ENCODE measurements at places on chromosomes 16 and 17.
A peak's percentile ranks its signal among the peaks of the same experiment; 100 is the strongest.

DNA sequence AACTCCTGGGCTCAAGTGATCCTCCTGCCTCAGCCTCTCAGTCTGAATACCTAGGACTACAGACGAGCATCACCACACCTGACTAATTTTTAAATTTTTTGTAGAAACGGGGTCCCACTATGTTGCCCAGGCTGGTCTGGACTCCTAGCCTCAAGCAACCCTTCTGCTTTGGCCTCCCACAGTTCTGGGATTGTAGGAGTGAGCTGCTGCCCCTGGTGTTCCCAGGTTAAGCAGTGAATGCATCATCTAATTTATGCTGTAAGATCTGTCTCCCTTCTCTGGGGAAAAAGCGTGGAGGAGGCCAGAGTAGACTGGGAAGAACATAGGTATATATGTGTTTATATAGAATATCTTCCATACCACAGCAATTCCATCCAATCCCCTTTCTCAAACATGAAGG, 6.6 kb upstream of the N4BP1 start:
- no peak for DNase-seq

GRCh38 chr17:46770818-46771560, 47.5 kb downstream of the WNT3 start:
- no peak for DNase-seq

GRCh38 chr17:19645734-19646201, 2.8 kb upstream of the ALDH3A2 start:
- DNase-seq, result peak; percentile 19

DNA sequence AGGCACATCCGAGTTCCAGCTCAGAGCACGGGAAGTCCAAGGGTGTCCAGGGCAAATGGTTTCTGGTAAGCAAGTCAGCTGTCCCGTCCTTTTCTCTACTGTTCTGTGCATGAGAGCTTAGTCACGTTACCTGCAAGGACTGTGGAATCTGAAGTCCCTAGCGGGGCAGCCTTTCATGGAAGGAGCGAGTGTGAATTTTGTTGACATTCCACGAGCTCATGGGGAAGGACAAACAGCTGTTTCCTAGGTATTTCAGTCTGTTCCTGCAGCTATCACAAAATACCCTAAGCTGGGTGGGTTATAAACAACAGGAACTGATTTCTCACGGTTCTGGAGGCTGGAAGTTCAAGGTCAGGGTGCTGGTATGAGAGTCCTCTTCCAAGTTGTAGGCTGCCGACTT, 109.2 kb downstream of the SDR42E1 start:
- DNase-seq, result no peak

GRCh38 chr17:9862220-9862619, 36.5 kb downstream of the GLP2R start:
- no peak for DNase-seq

GRCh38 chr16:3032624-3033023, 4.1 kb downstream of the BICDL2 start:
- DNase-seq, result no peak

GRCh38 chr16:87764600-87765472, 950 bp downstream of the KLHDC4 start:
- DNase-seq, result no peak

DNA sequence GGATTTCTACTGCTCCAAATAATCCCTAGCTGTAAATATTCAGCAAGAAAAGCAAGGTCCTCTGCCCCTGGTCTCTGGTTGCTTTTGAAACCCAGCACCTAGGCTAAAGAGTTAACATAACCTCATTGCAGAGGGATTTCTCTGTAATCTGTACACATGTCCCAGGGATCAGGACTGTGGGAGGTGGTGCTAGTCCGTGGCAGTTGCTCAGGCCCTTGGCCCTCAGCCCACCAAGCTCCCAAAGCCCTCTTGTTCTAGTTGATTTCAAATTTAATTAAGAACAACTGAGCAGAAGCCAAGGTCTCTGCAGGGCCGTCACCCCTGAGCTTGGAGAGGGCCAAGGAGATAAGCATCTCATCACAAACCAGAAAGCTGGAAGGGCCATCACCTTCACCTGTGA, 181.1 kb downstream of the SOX9 start:
- DNase-seq, result no peak

DNA sequence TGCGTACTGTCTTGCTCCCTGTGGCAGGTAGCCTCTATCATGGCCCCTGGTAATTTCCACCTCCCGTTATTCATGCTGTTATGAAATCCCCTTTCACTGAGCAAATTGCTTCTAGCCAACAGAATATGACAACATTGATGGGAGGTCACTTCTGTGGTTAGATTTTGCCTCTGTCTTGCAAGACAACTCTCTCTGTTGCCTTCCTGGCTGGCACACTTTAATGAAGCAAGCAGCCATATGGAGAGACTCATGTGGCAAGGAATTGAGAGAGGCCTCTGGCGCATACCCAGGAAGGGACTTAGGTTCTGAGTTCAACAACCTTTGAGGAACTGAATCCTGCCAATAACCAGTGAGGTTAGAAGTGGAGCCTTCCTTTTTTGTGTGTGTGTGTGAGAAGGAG, 51.8 kb upstream of the GPRC5B start:
- no peak for DNase-seq

DNA sequence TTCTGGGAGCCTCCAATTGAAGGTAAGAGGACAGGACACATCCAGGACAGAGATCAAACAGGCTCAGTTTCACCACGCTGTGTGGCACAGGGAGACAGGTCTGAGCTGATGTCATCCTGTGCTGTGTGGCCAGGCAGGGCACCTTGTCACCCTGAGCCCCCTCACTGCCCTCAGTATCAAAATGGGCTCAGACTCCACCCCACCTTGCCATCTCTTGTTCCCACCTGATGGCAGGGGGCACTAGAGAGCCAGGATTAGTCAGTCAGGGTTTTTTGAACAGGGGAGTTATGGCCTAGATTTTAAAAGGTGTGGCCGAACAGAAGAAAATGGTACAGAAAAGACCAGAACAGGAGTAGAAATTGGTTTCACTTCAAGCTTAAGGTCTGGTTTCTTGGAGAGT, 2.6 kb downstream of the KAT2A start:
- DNase-seq, result no peak

DNA sequence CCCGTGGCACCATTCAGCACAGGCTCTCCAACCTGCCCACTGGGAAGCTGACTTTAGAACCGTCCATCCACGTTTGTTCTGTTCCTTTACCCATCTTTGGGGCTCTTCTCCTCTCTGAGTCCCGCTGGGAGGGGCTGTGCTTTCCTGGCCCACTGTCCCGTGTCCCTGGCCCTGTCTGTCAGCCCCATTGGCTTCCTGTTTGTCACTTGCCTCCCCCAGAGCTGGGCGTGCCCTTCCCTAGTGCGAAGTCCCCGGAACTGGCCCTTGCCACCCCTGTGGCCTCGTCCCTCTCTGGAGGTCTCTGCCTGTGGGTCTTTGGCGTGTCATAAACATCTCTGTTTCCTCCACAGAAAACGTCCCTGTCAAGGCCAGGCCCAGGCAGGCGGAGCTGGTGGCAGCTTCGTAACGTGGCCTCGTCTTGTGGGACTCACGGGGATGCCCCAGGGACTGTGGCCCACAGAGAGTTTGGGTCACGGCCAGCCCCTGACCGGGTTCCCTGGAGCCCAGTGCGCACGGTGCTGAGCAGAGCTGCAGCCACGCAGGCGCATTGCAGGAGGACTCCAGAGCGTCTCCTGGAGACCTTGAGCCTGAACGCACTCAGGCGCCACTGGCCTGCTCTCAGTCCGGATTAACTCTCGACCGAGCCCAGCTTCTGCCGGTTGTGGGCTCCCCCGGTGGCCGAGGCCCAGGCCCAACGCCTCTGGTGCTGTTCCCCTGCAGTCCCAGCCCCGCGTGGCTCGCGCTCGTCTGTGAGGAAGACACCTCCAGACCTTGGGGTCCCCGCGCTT, 7.3 kb downstream of the CHMP6 start:
- no peak for DNase-seq

DNA sequence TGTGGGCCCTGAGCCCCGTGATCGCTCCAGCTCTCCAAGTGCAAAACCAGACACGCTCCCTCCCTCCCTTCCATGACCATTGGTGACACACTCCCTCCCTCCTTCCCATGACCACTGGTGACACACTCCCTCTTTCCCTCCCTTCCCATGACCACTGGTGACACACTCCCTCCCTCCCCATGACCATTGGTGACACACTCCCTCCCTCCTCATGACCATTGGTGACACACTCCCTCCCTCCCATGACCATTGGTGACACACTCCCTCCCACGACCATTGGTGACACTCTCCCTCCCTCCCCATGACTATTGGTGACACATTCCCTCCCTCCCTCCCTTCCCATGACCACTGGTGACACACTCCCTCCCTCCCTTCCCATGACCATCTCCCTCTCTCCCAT, 56.3 kb downstream of the LMF1 start:
- DNase-seq, result no peak

DNA sequence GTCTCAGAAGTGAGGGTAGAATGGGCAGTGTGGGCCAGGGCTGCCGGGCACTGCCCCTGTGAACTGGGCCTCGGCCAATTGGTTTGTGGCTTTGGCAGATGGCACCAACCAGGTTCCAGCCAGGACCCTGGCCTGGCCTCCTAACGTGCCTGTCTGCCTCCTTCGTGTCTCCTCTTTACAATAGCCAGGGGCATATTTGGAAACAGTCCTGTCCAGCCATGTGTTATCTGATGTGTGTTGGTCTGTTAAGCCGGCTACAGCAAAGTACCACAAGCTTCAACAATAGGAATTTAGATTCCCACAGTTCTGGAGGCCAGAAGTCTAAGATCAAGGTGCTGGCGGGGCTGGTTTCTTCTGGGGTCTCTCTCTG, 14.6 kb downstream of the CRISPLD2 start:
- no peak for DNase-seq

DNA sequence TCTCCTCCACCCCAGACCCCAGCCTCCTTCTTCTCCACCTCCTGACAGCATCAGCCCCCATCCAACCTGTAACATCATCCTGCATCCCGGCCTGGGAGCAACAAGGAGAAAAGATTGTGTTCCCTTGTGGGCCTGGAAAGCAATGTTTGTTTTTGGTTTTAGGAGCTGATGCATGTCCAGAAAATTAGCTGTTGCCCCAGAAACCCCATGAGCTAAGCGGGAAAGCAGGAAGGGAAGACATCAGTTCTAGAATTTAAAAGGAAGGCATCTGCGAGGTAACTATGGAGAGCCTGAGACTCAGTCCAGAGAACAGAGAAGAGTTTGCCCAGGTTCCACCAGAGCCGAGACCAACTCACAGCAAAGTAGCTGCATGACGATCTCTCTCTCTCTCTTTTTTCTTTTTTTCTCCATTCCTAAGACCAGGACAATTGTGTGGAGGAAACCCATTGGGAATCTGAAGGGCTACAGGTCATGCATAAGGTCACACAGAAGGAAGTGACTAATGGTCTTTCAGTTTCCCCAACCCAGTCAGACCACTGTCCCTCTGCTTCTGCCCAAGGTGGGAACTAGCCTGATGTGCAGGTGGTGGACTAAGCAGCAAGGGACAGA, 124.4 kb downstream of the SLC39A11 start:
- no peak for DNase-seq

DNA sequence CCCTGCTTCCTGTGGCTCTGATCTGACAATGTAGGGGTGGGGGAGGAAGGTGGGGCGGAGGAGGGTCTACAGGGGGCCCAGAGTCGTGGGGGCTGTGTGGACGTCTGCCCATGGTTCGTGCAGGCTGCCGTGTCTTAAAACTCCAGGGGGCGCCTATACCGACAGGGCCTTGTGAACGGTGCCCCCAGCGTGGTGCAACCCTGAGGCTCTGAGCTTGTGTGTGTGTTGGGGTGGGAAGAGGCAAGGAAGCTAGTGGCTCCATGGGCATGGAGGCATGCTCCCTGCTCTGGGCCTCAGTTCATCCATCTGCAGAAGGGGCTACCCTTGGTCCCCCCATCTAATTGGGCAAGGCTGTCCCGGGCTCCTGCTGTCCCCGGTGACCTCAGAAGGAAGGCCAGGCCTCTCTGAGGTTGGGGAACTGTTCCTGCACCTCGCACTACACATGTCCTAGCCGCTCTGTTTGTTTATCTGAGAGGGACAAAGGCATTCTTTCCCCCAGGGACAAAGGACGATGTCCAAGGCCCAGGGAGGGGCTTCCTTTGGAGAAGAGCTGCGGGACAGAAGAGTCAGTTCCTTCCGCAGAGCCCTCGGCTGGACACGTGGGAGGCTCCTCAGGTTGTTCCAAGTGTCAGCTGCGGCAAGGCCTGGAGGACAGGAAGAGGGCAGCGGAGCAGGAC, 13.5 kb downstream of the CA4 start:
- DNase-seq, result no peak

DNA sequence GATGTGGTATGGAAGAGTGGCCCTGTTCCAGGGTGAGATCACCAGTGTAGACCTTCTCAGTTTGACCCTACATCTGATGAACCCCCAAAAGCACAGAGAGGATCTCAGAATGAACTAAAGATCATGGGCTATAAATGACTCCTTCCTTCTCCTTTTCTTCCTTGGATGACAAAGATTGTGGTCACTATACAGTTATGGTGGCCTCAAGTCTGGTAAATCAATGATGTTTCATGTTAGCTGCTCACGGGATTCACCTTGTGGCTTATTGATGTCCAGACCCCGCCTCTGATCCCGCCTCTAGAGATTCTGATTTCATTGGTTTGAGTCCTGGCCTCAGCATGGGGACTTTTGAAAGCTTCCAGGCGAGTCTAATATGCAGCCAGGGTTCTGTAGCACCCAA, 112.2 kb downstream of the PITPNC1 start:
- no peak for DNase-seq

DNA sequence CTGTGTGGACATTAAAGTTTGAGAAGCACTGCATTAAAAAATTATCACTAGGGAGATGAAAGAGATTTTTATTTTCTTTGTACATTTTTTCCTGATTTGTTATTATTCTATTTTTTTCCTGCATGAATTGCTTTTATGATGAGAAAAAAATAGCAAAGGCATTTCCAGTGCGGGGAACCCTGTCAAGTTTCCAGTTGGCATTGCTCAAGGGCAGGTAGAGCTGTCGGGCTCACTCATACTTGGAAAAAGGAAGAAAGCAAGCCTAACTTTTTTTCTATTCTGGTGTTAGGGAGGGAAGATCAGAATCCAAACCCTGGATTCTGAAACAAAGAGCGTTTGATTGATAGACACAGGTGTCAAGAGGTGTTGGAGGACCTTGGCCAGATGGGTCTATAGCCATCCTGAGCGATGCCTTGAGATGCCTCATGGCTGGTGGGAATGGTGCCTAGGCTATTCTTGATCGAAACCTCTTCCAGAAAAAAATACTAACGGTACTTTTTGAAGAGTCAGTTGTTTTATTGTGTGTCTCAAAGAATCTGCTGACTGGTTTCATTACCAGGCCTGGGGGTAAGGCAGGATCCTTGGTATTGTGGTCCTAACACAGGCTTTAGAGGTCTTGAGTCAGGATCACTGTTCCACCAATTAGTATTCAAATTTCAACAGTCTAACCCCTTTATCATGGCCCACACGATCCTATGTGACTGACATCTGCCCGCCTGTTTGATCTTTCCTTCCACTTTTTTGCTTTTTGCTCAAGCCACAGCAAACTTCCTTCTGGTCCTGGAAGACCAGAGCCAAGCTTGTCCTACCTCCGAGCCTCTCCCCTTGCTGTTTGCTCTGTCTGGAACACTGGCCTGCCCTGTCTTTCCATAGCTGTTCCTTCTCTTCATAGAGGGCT, 20.1 kb downstream of the SNX29 start:
- DNase-seq, result no peak
